ENCODE measurements at places on chromosomes 13 and 19.

- no peak for DNase-seq
Measured at GRCh38 chr13:110331362-110331761, 24.3 kb downstream of the COL4A2 start.

GRCh38 chr19:49264258-49264657 is 60.7 kb downstream of the SLC6A16 start:
- no peak for DNase-seq

DNA sequence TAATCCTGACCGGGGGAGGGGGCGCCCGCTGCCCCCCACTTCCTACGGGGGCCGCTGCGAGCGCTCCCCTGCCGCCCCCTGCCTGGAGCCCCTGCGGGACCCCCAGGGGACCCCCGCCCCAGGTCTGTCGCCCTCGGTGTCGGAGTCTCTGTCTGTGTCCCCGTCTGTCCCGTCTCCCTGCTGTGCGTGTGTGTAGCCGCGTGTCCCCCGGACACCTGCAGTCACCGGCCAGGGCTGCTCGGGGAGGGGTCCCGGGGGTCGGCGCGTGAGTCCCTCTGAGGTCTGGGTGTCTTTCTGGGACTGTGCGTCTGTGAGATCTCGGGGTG is 7.7 kb upstream of the NFIC start:
- no peak for DNase-seq

- no peak for DNase-seq
Measured at GRCh38 chr13:75869981-75870380, 233.9 kb downstream of the LMO7 start.
